Calu3 (cell line): ENCODE measurements at places on chromosomes 2 and 18.
A peak's percentile ranks its signal among the peaks of the same experiment; 100 is the strongest.

DNA sequence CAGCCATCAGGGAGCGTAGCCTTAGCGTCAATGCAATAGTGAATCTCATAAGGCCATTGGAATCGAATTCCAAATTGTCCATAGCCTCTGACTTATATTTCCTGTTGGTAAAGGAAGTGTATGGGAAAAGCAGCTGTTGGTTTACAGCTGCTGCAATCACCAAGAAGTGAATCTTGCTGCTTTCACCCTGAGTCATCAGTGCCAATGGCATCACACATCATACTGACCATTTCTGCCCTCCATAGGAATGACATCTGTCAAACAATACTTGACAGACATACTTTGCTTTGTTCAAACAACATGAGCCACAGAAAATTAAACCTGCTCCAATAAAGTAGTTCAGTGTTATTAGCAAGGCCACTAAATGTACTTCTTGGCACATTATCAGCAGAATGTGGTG is 111.2 kb upstream of the KLHL29 start:
- no peak for DNase-seq

- no peak for DNase-seq
These were observed 42.1 kb downstream of the GRHL1 start for GRCh38 chr2:9993488-9994165.

GRCh38 chr2:158539176-158540005 is 82.6 kb downstream of the PKP4 start:
- peak; percentile 60 for DNase-seq

GRCh38 chr2:122307763-122308162 is 552.3 kb downstream of the TSN start:
- DNase-seq = peak; percentile 43

DNA sequence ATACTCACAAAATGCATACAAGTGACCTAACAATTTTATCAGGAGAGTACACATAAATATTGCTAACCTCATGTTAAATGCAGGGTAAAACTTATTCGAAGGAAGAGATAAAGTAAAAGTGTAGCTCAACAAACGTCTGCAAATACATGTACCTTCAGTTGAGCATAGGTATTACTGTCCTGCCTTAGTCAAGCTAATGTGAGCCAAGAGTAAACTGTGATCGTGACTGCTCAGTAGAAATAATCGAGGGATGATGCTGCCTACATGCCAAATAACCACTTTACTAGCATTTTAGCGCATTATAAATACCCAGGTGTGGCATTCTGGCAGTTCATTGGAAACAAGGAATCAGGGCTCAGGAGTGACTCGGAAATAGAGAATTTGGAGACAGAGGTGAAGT is 779.5 kb downstream of the SOCS6 start:
- DNase-seq = no peak

DNA sequence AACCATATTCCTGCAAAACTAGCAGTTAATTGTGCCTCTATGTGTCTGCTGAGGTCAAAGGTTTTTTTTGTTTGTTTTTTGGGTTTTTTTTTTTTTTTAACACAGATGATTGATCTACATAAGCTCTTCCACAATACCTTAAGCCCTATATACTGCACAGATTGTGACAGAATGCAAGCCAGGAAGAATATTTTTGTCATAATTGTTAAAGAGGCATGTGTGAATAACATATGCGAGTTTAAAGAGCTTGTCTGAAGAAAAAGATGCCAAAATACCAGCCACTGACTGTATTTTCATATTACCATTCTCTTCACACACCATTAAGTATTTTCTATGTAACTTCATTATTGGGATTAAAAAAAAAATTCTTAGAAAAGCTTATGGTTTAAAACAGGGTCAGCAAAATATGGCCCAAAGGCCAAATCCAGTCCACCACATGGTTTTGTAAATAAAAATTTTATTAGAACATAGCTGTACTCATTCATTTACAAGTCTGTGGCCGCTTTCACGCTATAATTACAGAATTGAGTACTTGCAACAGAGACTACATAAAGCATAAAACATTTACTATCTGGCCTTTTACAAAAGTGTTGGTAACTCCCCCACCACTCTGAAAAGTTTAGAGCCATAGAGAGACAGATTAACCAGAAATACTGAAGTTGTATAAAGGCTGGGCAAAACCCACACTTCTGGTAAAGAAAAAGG is 89.9 kb downstream of the TRIP12 start:
- no peak for DNase-seq

- DNase-seq = no peak
These were observed 94.3 kb upstream of the TWSG1 start for GRCh38 chr18:9240270-9240669.

GRCh38 chr2:151525821-151526373 is 116.2 kb downstream of the RIF1 start:
- DNase-seq = no peak

DNA sequence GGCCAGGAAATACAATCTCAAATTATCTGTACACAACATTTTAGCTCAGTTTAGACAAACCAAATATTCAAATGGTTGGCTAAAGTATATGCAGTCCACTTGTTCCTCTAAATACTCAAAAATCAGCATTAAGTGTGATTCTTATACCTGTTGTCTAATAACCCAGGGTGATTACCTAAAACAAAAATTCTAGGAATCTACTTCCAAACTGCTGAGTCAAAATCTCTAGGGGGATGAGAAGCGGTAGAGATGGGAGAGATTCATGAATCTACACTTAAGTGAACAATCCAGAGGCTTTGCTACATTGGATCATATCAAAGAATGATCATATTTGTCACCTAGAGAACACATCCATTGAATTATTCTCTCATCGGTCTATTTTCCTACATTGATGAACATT is 420.9 kb upstream of the PKDCC start:
- no peak for DNase-seq

DNA sequence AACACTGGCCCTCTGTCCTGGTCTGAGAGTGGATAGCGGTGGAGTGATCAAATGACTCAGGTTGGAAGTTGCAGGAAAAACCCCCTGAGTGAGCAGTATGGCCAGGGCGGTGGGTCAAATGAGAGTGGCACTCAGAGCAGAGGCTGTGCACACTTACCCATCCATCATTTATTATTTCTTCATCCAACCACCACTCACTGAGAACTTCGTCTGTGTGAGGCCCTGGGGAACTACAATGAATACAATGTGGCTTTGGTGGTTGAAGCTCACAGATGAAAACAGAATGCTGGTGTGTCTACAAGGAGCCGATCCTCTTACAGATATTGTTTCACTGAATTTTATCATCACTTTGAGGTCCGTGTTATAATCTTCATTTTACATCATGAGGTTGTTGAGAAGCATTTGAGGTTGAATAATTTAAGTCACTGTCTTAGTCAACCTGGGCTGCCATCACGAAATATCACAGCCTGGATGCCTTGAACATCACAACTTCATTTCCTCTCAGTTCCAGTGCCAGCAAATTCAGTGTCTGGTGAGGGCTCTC is 73.4 kb upstream of the ID2 start:
- DNase-seq = no peak

- no peak for DNase-seq
These were observed 7.9 kb downstream of the ARL4C start for GRCh38 chr2:234488913-234489451.

- DNase-seq = no peak
These were observed 155.6 kb downstream of the QPCT start for GRCh38 chr2:37500031-37500430.

DNA sequence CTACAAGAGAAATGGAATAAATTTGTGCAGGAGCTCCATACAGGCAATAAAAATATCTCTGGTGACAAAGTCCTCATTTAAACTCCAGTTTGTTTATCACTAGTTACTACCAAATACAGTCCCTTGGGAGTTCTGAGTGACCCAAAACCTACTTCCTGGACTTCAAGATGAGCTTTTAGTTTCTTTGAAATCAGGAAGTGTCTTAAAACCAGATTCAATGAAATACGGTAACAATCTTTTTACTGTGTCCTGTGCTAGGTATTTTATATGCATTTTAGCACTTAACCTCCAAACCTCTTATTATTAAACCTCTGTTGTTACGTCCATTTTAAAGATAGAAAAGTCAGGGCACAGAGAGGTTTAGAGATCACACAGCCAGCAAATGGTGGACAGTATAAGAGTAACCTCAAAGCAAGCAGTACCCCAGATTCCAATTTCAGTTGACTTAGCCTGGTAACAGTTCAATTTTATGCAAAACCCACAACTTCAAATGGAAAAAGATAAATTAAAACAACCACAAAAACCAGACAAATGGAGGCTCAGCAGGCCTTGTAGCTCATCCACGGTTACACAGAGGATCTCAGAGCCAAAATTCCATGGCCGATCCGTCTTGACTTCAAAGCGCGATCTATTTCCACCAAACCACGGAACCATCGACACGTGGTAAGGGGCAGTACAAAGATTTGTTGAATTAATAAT is 1.3 kb upstream of the KCMF1 start:
- no peak for DNase-seq

DNA sequence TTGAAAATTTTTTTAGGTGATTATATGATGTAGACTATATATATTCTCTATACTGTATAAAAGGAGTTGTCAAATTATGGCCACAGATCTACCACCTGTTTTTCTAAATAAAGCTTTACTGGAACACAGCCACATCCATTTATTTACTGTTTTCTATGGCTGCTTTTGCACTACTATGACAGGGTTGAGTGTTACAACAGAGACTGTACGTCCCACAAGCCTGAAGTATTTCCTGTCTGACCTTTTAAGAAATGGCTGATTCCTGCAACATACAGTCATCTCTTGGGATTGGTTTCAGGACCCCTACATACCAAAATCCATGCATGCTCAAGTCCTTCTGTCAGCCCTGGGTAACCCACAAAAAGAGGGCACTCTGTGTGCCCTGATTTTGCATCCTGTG is 508.3 kb downstream of the TSN start:
- DNase-seq = no peak

DNA sequence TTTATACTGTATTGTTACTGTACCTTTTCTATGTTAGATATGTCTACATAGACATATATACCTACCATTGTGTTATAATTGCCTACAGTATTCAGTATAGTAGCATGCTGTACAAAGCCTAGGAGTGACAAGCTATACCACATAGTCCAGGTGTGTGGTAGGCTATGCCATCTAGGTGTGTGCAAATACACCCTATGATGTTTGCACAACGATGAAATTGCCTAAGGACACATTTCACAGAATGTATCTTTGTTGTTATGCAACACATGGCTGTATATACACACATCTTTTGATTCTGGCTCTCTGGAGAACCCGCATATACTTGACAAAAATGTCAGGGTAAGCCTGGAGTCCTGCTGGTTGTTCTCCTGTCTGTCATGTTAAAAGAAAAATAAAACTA is 85.1 kb downstream of the BCL2L11 start:
- DNase-seq = no peak

GRCh38 chr2:120176526-120176925 is 46.7 kb downstream of the TMEM185B start:
- DNase-seq = no peak

DNA sequence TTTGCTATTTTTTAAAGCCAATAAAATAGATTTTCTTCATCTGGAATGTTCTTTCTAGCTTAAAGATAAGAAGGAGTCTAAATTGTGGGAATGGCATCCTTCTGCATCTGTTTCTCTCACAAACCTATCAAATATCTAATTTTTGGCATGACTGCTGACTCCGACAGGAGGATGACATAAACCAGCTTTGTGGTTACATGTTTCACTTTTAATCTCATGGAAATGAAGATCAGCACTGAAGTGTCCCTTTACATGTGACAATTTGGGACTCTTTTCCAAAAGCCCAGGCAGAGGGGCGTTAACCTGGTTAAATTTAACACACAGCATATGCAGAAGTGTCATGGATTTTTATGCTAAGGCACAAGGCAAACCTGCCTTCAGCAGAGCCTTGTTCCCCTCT is 694.7 kb downstream of the ARHGAP15 start:
- no peak for DNase-seq

DNA sequence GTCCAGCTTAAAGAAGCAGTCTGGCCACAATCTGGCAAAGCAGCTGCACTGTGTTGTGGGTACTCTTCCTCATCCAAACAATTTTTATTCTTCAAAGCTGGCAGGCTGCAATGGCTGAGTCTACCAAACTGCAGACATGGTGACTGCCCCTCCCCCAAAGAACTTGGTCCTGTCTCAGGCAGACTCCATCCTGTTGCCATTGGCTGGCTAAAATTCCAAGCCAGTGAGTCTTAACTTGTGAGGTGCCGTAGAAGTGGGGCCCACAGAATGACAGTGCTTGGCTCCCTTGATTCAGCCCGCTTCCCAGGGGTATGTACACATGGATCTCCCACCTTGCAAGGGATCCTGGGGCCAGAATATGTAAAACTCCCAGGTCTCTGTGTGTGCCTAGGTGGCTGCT is 14.5 kb upstream of the NXPH2 start:
- DNase-seq = no peak

DNA sequence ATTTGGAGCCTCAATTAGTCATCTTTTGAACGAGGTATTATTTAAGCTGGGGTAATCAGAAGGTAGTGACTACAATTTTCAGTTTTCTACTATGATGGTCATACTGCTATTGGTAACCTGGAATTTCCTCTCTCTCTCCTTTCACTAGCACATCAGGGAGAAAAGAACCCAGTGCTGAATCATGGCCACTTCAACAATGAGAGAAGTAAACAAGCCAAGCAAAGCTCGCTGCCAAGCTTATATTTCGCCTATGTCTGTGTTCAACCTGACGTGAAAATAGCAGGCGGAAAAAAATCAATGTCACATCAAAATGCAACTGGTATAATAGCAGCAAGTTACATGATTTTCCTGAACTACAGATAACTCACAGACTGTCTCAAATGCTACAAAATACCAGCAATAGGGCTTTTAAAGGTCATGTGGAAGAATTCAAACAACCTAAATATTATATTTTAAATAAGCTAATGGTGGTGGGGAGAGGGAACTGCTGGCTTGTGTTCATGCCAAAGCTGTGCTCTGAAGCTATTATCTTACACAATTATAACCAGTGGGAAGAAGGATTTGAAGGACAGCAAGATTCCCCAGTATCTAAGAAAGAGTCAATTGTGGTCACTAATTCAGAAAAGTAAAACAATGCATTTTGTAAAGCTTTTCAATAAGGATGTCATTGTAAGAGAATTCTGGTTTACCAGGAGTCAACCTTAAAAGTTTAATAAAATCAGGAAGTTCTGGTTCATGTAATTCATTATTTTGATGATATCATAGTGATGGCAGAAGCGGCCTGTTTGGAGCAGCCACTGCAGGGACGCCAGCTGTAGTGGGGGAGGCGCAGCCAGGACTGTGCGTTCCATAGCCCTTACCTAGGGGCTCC is 38.0 kb downstream of the RNF152 start:
- DNase-seq = no peak

GRCh38 chr18:22391407-22392345 is 26.0 kb downstream of the CTAGE1 start:
- peak; percentile 77 for DNase-seq

- no peak for DNase-seq
These were observed 33.0 kb upstream of the IER3IP1 start for GRCh38 chr18:47209171-47209570.

- DNase-seq = peak; percentile 61
These were observed 206.2 kb downstream of the RTP5 start for GRCh38 chr2:242075696-242076095.
